ENCODE measurements at places on chromosomes 13 and 19.

- no peak for DNase-seq
- H3K4me1 ChIP-seq, result peaks cover 3% of the 10 kb centered on the region
- no peaks in the 10 kb centered on the region for H3K27me3 ChIP-seq
- no peak overlapping the region for H3K4me3 ChIP-seq
- H3K27ac ChIP-seq, result no peak overlapping the region
Observed at GRCh38 chr13:49185264-49185663, 34.9 kb upstream of the MLNR start.

DNA sequence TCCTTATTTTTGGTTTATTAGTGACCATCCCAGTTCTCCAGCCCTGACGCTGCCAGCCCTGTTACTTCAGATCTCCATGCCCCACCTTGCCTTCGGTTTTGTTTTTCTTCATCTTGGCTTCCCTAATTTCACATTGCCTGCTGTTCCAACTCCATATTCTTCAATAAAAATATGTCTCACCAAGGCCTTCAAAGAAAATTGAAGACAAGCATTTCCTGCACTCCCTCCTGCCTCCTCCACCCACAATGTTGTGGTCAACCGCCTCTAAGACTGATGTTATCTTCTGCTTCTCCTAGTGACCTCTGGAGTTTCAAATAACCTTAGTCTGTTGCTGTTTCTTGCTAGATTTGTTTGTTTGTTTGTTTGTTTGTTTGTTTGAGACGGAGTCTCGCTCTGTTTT is 14.6 kb downstream of the PLD3 start:
- no peak overlapping the region for H3K4me3 ChIP-seq
- DNase-seq, result no peak
- no peaks in the 10 kb centered on the region for H3K27me3 ChIP-seq
- peaks cover 7% of the 10 kb centered on the region for H3K36me3 ChIP-seq
- peaks cover 15% of the 10 kb centered on the region for H3K4me1 ChIP-seq

DNA sequence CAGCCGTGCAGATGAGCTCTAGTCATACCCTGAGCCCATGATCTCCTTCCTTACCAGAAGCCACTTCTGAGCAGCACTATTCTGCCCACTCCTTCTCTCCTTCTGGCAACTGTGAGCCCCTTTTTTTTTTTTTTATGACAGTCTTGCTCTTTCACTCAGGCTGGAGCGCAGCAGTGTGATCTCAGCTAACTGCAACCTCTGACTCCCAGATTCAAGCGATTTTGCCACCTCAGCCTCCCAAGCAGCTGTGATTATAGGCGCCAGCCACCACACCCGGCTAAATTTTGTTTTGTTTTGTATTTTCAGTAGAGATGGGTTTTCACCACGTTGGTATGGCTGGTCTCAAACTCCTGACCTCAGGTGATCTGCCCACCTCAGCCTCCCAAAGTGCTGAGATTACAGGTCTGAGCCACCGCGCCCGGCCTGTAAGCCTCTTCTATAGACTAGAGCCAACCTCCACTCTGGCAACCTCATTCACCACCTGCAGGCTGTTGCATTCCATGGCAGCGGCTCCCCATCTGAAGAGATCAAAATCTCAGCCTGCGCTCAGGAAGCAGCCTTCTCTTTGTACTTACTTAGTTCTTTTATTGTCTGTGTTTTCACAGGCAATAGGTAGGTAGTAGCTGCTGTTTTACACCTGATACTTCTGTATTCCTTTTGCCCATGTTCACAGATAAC is 34.8 kb upstream of the NDFIP2 start:
- peak overlapping the region; percentile 50 for H3K27ac ChIP-seq
- no peaks in the 10 kb centered on the region for H3K27me3 ChIP-seq
- no peaks in the 10 kb centered on the region for H3K36me3 ChIP-seq
- DNase-seq, result no peak
- peak overlapping the region; percentile 70 for H3K4me3 ChIP-seq
- H3K4me1 ChIP-seq, result peaks cover 50% of the 10 kb centered on the region

- H3K27ac ChIP-seq, result no peak overlapping the region
- H3K36me3 ChIP-seq, result no peaks in the 10 kb centered on the region
- DNase-seq, result peak; percentile 58
Observed at GRCh38 chr19:48290771-48291488, 21.0 kb downstream of the ZNF114 start.

- no peak for DNase-seq
- H3K36me3 ChIP-seq, result peaks cover 59% of the 10 kb centered on the region
- H3K4me3 ChIP-seq, result no peak overlapping the region
Observed at GRCh38 chr19:37342753-37343152, 28.1 kb upstream of the ZNF527 start.

GRCh38 chr13:58583966-58584365 is 952.4 kb downstream of the PCDH17 start:
- DNase-seq, result no peak
- no peak overlapping the region for H3K27ac ChIP-seq
- H3K4me1 ChIP-seq, result no peaks in the 10 kb centered on the region
- H3K27me3 ChIP-seq, result no peaks in the 10 kb centered on the region
- no peak overlapping the region for H3K4me3 ChIP-seq

DNA sequence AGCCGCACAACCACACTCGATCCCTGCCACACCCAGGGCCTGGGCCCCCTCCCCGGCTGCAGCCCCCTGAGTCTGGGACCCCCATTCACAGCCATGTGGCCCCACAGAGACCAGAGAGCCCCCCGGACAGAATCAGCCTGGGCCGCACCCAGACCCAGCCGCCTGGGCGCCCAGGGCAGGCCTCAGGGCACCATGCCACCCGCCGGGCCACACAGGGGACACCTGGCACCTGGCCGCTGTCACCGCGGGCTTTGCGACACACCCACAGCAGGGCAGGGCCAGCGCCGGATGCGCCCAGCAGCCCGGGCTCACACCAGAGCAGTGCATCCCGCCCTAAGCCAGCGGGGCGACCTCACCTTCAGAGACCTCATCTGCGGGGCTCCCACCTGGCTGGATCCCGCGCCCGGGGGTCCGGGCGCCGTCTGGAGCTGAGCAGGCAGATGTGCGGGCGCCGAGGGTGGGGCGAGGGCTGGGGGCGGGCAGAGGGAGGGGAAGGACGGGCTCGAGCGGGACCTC is 443 bp downstream of the TBXA2R start:
- H3K27ac ChIP-seq, result no peak overlapping the region
- no peak overlapping the region for H3K4me3 ChIP-seq
- H3K4me1 ChIP-seq, result peaks cover 4% of the 10 kb centered on the region
- peaks cover 5% of the 10 kb centered on the region for H3K36me3 ChIP-seq
- DNase-seq, result no peak

GRCh38 chr19:2115324-2115723 is 18.6 kb downstream of the IZUMO4 start:
- H3K4me1 ChIP-seq, result no peaks in the 10 kb centered on the region
- H3K27me3 ChIP-seq, result no peaks in the 10 kb centered on the region
- peaks cover 30% of the 10 kb centered on the region for H3K36me3 ChIP-seq
- no peak overlapping the region for H3K4me3 ChIP-seq
- no peak for DNase-seq
- no peak overlapping the region for H3K27ac ChIP-seq

GRCh38 chr19:33520844-33521479 is 629 bp downstream of the PEPD start:
- peaks cover 14% of the 10 kb centered on the region for H3K4me1 ChIP-seq
- H3K36me3 ChIP-seq, result no peaks in the 10 kb centered on the region
- no peaks in the 10 kb centered on the region for H3K27me3 ChIP-seq
- H3K27ac ChIP-seq, result peak overlapping the region; percentile 58
- peak overlapping the region; percentile 78 for H3K4me3 ChIP-seq

DNA sequence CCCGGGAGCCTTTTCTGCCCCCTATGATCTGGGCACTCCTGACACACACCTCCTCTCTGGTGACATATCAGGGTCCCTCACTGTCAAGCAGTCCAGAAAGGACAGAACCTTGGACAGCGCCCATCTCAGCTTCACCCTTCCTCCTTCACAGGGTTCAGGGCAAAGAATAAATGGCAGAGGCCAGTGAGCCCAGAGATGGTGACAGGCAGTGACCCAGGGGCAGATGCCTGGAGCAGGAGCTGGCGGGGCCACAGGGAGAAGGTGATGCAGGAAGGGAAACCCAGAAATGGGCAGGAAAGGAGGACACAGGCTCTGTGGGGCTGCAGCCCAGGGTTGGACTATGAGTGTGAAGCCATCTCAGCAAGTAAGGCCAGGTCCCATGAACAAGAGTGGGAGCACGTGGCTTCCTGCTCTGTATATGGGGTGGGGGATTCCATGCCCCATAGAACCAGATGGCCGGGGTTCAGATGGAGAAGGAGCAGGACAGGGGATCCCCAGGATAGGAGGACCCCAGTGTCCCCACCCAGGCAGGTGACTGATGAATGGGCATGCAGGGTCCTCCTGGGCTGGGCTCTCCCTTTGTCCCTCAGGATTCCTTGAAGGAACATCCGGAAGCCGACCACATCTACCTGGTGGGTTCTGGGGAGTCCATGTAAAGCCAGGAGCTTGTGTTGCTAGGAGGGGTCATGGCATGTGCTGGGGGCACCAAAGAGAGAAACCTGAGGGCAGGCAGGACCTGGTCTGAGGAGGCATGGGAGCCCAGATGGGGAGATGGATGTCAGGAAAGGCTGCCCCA is 8.5 kb upstream of the CEACAM7 start:
- H3K27me3 ChIP-seq, result peaks cover 10% of the 10 kb centered on the region
- no peaks in the 10 kb centered on the region for H3K36me3 ChIP-seq
- H3K4me3 ChIP-seq, result no peak overlapping the region
- H3K27ac ChIP-seq, result no peak overlapping the region

- peak overlapping the region; percentile 90 for H3K27ac ChIP-seq
- peaks cover 18% of the 10 kb centered on the region for H3K4me1 ChIP-seq
- peaks cover 17% of the 10 kb centered on the region for H3K36me3 ChIP-seq
- no peak for DNase-seq
- no peaks in the 10 kb centered on the region for H3K27me3 ChIP-seq
- peak overlapping the region; percentile 93 for H3K4me3 ChIP-seq
Observed at GRCh38 chr19:12880551-12881171, 588 bp downstream of the DNASE2 start.

DNA sequence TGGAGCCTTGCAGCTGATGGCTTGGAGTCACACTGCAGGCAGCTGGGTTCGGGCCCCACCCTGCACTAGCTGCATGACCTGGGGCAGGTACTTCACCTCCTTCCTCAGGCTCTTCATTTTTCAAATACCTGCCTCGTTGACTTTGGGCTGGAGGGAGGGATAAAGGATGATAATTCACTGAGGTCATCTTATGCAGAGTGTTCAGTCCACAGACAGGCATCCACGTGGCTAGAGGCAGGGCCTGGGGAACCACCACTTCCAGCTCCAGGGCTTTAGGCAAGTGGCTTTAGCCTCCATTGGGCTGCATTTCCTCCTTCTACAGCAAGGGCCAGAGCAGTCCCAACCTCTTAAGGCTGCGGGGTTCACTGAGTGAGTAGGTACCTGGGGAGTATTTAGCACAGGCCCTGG is 84.8 kb downstream of the SIPA1L3 start:
- no peaks in the 10 kb centered on the region for H3K36me3 ChIP-seq
- H3K4me3 ChIP-seq, result no peak overlapping the region
- H3K4me1 ChIP-seq, result no peaks in the 10 kb centered on the region
- no peaks in the 10 kb centered on the region for H3K27me3 ChIP-seq
- DNase-seq, result no peak
- H3K27ac ChIP-seq, result no peak overlapping the region

DNA sequence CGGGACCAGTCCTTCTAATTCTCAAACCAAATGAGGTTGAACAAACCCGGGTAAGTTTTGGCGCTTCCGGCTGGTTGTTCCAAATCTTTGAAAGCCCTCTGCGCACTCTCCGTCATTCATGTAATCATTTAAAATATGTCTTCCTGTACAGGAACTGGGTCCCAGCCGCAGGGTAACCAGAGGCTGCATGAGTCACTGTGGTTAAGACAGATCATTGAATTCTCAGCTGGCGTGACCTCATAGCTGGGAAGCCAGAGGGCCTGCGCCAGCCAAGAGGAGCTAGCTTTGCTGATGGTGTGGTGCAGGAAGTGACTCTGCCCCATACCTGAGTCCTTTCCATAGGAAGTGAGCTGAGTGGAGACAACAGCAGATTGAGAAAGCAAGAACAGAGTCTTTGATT is 135.2 kb downstream of the TSHZ3 start:
- peaks cover 7% of the 10 kb centered on the region for H3K36me3 ChIP-seq
- DNase-seq, result peak; percentile 94
- H3K27ac ChIP-seq, result peak overlapping the region; percentile 90
- H3K4me1 ChIP-seq, result peaks cover 21% of the 10 kb centered on the region
- no peaks in the 10 kb centered on the region for H3K27me3 ChIP-seq

- peaks cover 9% of the 10 kb centered on the region for H3K4me1 ChIP-seq
- no peak for DNase-seq
- no peak overlapping the region for H3K4me3 ChIP-seq
- H3K36me3 ChIP-seq, result no peaks in the 10 kb centered on the region
- peaks cover 3% of the 10 kb centered on the region for H3K27me3 ChIP-seq
- H3K27ac ChIP-seq, result no peak overlapping the region
Observed at GRCh38 chr13:27176470-27177410, 5.1 kb upstream of the USP12 start.

DNA sequence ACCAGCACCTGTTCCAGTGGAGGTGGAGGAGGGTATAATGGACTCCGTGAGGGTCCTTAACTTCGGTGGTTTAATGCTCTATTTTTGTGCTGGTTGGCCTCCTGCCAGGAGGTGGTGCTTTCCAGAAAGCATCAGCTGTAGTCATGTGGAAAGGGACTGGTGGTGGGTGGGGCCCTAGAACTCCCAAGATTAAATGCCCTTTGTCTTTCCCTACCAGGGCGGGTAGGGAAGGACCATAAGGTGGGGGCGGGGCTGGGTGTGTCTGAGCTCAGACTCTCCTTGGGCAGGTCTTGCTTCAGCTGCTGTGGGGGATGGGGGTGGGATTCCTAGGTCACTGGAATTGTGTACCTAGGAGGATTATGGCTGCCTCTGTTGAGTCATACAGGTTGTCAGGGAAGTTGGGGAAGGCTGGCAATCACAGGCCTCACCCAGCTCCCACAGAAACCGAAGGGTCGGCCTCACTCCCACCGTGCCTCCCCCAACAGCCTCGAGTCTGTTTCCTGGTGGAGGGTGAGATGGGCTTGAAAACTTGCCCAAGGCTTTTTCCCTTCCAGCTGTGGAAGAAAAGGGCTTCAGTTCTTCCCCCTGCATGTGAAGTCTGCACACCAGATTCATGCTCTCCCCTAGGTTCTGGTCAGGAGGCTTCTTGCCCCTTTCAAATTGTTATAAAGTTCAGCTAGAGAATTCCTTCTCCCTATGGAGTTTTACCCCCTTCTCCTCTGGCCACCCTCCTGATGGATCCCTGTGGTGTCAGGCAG is 60.3 kb upstream of the CLDN10 start:
- H3K27ac ChIP-seq, result no peak overlapping the region
- no peaks in the 10 kb centered on the region for H3K4me1 ChIP-seq
- no peak for DNase-seq
- H3K27me3 ChIP-seq, result peaks cover 7% of the 10 kb centered on the region

- DNase-seq, result no peak
- H3K4me1 ChIP-seq, result no peaks in the 10 kb centered on the region
- no peaks in the 10 kb centered on the region for H3K27me3 ChIP-seq
- H3K4me3 ChIP-seq, result no peak overlapping the region
Observed at GRCh38 chr13:83992566-83993358, 110.5 kb upstream of the SLITRK1 start.

- H3K27ac ChIP-seq, result no peak overlapping the region
- no peak overlapping the region for H3K4me3 ChIP-seq
- no peaks in the 10 kb centered on the region for H3K27me3 ChIP-seq
- DNase-seq, result no peak
- peaks cover 14% of the 10 kb centered on the region for H3K36me3 ChIP-seq
Observed at GRCh38 chr19:5091018-5091683, 122.2 kb downstream of the KDM4B start.

- peaks cover 52% of the 10 kb centered on the region for H3K27me3 ChIP-seq
- H3K36me3 ChIP-seq, result no peaks in the 10 kb centered on the region
- DNase-seq, result no peak
- H3K27ac ChIP-seq, result no peak overlapping the region
- peaks cover 10% of the 10 kb centered on the region for H3K4me1 ChIP-seq
Observed at GRCh38 chr13:39600766-39601165, 2.2 kb downstream of the LHFPL6 start.
